Stimulated activated CD4-positive, alpha-beta T cell treated with anti-CD3 and anti-CD28 coated beads, Interleukin-1b, Interleukin-23, amount 100 ng/mL, for 24 hours (primary cell): ENCODE measurements at places on chromosomes 4 and X.

DNA sequence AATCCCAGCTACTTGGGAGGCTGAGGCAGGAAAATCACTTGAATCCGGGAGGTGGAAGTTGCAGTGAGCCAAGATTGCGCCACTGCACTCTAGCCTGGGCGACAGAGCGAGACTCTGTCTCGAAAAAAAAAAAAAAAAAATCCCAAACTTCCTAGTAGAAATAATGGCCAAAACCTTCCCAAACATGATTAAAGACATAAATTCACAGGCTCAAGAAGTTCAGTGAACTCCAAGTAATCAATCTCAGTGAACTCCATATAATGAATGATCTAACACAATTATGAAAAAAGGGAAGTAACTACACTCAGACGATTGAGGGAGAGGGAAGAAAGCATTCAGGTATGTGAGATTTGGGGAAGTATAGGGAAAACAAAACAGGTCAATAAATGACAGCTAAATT is 6.5 kb downstream of the FUNDC1 start:
- DNase-seq = no peak

DNA sequence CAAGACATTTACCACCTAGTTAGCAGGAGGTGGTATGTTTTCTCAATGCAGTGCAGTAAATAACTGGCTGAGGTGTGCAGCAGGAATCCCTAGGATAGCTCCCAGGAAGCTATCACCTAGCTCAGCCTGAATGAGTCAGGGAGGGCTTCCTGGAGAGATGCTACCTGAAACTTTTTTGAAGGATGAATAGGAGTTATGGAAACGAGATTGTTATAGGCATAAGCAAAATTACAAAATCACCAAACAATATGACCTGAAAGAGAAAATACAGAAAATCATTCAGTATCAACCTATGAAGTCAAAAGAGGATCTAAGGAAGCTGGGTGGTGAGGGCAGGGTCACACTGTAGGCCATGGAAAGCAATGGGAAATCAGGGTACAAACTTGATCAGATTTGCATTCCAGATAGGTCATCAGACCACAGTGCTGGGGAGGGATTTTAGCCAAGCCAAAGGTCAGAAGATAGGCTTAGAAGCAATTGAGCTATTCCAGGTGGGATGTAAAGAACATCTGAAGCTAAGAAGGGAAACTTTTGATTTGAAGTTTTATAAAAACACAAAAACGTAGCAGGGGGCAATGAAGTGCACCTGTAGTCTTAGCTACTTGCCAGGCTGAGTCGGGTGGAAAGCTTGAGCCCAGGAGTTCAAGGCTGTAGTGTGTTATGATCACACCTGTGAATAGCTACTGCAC is 11.3 kb downstream of the AREG start:
- no peak for DNase-seq

- DNase-seq = no peak
Observed at GRCh38 chr4:158929939-158930638, 161.3 kb downstream of the FNIP2 start.

- no peak for DNase-seq
Observed at GRCh38 chr4:164509951-164510350, 244.0 kb upstream of the SMIM31 start.

GRCh38 chrX:56728752-56729151 is 291 bp upstream of the NBDY start:
- DNase-seq = no peak

GRCh38 chrX:119028733-119029330 is 44.0 kb upstream of the CT47C1 start:
- DNase-seq = no peak

DNA sequence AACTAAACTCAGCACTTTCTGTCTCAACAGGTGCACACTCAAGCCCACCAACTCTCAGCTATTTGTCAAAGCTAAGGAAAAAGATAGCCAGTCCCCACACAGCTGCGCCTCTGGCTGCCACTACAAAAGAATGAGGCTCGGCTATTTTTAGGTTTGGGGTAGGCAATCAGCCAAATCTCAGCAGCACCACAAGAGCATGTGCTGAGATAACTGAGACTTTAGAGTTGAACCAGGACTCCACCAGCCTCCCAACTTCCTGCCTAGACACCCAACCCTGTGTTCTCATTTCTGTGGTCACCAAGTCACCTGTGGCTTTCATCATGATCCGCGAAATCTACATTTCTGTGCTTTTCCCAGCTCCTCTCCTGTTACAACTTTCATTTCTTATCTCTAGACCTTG is 28.0 kb downstream of the DMD start:
- no peak for DNase-seq

GRCh38 chr4:15459706-15460105 is 10.0 kb upstream of the CC2D2A start:
- DNase-seq = no peak

DNA sequence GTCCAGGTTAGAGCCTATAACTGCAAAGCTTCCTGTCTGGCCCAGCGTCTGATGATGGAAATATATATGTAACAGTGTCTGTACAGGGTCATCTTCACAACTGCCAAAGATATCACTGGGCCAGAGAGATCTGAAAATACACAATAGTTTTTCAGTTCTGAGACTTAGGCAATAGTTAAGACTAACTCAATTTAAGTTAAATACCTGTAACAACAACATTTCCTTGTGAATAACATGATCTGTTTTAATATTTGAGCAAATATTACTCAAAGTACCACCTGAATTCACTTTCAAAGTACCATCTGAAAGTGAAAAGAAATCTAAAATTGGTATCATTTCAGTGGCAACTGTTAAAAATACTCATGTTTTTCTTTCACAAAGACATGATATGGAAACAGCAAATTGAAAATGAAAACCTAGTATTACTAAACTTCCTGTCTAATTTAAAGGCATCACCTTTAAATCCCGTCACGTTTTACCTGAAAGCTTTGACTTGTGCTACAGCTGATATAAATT is 9.6 kb downstream of the ZAR1 start:
- no peak for DNase-seq

GRCh38 chrX:44061968-44062614 is 88.9 kb upstream of the NDP start:
- DNase-seq = no peak

GRCh38 chr4:148926276-148927260 is 484.4 kb upstream of the NR3C2 start:
- DNase-seq = no peak

DNA sequence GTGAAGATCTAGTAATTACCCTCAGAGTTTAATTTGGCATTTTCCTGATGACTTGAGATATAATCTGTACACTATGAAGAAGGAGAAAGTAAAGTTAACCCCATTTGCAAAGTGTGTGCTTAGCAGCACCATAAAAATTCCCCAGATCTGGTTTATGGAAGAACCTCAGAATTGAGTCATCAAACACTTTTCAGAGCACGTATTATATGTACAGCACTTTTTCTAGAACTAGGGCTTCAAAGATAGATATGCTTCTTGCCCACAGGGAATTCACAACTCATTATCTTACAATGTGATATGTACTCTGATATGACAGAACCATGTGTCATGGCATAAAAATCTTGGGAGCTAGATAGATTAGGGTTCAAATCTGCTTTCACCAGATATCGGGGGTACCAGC is 150.9 kb downstream of the SLC10A7 start:
- DNase-seq = no peak

DNA sequence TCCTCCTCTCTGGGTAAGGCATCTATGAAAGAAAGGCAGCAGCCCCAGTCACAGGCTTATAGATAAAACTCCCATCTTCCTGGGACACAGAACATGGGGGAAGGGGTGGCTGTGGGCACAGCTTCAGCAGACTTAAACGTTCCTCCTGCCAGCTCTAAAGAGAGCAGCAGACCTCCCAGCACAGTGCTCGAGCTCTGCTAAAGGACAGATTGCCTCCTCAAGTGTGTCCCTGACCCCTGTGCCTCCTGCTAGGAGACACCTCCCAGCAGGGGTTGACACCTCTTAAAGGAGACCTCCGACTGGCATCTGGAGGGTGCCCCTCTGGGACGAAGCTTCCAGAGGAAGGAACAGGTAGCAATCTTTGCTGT is 89.9 kb downstream of the EFHC2 start:
- no peak for DNase-seq

GRCh38 chr4:120081726-120082125 is 15.1 kb upstream of the MAD2L1 start:
- no peak for DNase-seq

GRCh38 chrX:69173906-69174305 is 8.7 kb upstream of the PJA1 start:
- DNase-seq = no peak

DNA sequence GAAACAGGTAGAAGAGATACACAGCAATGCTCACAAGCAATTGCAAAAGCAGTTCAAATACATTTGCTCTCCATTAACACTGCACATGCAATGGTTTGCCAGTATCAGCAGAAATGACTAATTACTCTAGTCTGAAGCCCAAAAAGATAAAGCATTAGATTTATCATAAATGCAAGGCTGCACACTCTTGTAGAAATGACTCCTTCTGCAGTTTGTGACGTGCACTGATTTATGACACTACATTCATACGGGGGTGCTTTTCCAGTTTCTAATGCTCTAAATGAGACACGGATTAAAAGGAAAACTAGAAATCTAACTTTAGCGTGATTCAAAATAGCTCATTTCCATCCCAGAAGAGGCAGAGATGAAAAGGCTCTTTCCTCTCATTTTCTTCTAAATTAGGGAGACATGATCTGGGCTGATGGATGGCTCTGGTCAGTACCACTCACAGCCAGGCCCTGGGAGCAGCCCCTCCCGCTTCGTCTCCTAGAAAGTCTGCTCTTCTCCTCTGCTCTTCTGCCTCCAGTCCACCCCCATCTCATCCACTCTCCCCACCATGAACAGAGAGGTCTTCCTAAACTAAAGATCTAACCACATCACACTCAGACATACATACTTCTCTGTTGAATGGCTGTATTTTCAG is 33.2 kb downstream of the PPP2R2C start:
- no peak for DNase-seq

DNA sequence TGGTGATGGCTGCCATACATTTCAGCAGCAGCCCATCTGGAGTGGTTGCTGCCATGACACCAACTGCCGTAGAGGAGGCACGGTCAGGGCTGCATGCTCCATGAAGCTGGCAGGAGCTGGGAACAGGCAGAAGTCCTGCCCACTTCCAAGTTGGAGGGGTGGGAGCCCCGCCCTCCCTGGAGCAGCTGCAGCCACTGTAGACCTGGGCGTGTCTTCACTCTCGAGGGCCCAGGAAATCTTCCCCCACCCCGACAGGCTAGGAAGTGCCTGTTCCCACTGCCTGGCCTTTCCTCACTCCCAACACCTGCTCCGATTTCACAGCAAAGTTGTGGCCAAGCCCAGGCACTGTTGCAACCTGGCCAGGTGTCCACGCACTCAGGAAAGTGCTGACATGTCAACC is 42.3 kb downstream of the NALF2 start:
- DNase-seq = no peak

GRCh38 chr4:40573593-40574311 is 55.9 kb downstream of the RBM47 start:
- no peak for DNase-seq

- DNase-seq = no peak
Observed at GRCh38 chr4:153071958-153072598, 132.2 kb upstream of the TRIM2 start.

DNA sequence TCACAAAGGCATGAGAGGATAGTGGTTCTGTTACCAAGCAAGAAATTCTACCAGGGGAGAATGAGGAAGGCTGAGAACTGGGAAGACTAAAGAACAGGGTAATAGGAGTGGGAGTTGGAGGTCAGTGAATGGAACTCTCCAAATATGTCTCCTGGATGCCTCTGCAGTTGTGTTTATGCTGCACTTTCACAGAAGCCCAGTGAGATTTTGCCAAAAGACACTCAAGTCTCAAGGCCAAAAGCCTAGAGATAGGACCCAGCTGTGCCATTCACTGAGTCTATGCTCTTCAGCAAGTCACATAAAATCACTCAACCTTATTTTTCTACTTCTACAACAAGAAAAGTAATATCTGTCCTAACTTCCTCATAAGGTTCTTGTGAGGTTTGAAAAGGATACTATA is 285.4 kb downstream of the UNC5C start:
- DNase-seq = no peak

DNA sequence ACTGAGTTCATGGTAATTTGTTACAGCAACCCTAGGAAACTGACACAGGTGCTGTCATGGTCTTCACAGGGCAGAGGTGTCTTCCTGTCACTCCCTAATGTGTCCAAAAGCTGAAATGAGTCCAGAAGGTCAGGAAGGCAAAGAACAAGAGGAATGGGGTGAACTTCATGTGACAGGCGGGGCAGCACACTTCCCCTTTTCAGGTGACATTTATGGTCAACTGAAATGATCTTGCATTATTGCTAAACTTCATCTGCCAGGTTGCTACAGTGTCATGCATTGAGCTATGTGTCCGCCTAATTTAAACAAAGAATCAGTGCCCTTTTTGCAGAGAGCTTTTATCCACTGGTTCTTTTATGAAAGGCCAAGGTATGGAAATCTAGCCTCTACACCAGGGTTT is 15.9 kb upstream of the CCDC149 start:
- no peak for DNase-seq

DNA sequence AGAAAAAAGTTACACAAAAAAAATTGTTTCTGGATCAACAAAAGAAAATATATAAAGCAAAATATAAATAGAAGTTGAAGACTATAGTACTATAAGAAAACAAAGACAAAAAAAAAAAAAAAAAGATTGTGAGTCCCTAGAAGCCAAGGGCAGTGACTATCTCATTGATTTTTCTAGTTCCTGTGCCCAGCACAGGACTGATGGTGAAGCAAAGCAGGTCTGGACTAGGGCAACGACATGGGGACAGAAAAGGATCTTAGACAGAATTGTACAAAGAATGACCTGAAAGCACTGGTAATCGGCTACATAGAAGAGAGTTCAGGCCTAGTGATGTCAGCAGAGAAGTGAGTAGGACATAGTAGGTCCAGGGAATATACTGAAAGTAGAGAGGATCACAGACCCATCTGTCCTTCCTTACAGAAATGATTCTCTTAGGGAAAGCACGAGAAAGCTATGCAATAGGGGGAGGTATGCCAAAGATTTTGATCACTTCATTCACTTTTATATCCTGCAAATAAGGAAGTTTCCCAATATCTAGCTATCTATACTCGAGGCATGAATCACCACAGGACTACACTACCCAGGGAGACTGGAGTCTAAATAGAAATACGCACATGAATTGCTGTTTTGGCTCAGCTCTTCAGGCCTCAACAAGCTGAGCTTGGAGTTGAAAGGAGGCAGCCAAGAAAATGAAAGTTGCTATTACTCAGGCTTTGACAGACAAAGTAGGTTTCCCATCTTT is 230.9 kb upstream of the GPC4 start:
- DNase-seq = no peak

- no peak for DNase-seq
Observed at GRCh38 chr4:72107456-72107855, 75.7 kb downstream of the NPFFR2 start.

DNA sequence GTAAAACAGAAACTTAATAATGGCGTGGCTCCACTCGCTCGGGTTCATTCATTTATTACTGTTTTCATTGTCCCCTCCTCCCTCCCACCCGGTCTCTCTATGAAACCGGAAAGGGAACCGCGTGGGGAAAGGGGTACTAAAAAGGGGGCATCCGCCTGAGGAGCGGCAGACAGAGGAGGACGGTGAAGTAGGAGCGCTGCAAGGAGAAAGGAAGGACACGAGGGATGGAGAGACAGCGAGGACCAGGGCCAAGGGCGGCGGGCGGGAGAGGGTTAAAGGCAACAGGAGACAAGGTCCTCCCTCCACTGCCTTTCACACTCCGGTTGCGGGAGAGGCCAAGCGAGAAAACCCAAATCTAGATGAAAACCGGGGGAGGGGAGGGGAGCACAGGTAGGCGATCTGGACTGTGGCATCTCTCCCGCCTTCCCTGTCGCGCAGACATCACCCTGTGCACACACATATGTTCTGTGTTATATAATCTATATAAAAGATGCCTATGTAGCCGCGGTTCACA is 829 bp downstream of the ELOVL6 start:
- peak; percentile 33 for DNase-seq

- no peak for DNase-seq
Observed at GRCh38 chrX:13939741-13940597, 89.7 kb downstream of the GEMIN8 start.
